ENCODE measurements at places on chromosomes 3 and 15.

DNA sequence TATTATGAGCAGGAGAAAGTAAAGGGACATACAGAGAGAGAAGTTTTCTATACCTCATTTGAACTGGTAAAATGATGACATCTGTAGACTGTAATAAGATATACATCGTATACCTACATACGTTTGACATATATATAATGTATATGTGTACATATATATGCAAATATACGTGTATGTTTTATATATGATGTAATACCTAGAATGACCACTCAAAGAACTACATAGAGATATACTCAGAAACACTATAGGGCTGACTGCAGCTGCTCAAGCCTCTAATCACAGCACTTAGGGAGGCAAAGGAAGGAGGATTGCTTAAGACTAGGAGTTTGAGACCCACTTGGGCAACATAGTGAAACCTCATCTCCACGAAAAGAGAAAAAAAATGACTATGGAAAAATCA, 48.5 kb upstream of the MCTP2 start:
- no peak for DNase-seq

GRCh38 chr15:83324799-83325198, 40.3 kb upstream of the BNC1 start:
- no peak for DNase-seq

DNA sequence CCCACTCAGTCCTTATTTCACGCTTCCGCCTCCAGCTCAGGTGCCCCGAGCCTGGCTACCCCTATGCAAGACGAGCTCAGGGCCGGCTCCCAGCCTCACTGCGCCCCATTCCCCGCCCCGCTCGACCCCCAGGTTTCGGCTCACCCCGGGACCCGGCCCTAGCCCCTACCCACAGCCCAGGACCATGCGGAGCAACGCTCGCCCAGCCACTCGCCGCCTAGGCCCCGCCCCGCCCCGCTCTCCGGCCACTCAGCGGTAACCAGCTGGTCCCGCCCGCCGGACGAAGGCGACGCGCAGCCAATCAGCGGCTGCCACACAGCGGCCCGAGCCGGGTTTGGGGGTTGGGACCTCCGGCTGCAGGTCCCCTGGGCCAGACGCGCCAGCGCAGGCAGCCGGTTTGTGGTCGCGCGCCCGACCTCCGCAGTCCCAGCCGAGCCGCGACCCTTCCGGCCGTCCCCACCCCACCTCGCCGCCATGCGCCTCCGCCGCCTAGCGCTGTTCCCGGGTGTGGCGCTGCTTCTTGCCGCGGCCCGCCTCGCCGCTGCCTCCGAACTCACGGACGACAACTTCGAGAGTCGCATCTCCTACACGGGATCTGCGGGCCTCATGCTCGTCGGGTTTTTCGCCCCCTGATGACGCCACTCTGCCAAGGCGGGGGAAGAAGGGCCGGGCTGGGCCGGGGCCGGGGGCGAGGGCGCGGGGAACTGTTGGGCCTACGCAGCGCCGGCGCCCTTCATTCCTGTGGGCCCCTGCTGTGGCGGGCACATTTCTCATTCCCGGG, at the start of gene CATSPER2:
Gene CATSPER2, minus strand, starts transcription at position 196 of the 781 bp plus-strand sequence. CDS start 783 bp downstream, outside the sequence.
- no peak for DNase-seq

GRCh38 chr15:61169904-61170695, 59.0 kb downstream of the RORA start:
- no peak for DNase-seq

DNA sequence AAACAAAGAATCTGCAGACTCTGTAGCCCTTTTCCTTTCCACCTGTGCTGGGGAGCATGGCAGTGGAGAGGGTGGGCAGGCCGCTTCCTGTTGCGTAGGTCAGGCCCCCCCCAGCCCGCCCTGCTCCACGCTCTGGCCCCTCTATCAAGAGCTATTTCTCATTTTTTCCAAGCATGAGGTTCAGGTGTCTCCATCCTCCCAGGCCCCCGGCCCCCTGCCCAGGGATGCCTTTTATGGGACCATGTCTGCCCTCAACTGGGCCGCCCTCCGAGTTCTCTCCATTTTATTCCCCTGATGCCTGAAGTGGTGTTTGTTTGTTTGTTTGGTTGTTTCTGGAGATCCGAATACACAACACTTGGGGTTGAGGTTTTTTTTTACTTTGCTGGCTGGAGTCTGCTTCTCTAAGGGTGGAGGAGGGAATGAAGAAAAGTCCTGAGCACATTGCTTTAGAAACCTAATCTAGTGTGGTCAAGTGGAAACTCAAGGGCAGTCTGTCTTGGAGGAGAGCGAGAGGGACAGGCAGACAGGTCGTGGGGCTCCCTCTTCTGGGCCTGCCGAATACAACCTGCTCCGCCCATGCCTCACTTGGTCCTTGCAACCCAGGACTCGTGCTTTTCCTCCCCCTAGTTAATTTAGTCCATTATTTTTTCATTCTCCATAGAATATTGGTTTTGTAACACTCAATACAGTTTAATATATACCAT, 176.5 kb upstream of the LYSMD4 start:
- no peak for DNase-seq

- DNase-seq: no peak
Measured at GRCh38 chr15:42665827-42666226, 71.1 kb downstream of the CDAN1 start.

- no peak for DNase-seq
Measured at GRCh38 chr3:61685755-61686154, 124.4 kb downstream of the PTPRG start.

DNA sequence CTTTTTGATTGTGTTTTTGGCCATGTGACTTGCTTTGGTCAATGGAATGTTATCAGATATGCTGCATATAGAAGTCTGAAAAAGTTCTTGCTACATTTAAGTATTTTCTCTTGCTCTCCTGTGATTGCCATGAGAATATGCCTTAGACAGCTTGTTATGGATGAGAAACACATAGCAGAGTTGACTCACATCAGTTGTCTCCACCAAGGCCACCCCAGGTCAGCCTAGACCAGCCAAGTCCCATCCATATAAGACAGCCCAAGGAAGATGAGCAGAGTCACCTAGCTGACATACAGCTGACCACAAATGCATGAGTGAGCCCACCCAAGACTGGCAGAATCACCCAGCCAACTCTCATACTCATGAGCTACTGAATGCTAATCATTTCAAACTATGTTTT, 153.0 kb downstream of the THRB start:
- DNase-seq: no peak
